Articular chondrocyte of knee joint (primary cell): ENCODE measurements at places on chromosomes 12 and 14. TPM values are rescaled to one million over a fixed set of nuclear protein-coding genes. Genes with fewer than 3 reads are reported as not detected.

The IL22 gene
- not detected in 2 replicates for total RNA-seq

The DAD1 gene
- 305 and 347 TPM in 2 replicates for total RNA-seq

The CD63 gene
- total RNA-seq, result 2,567 and 3,055 TPM in 2 replicates

The CEBPE gene
- 0.13 TPM in 1 of 2 replicates, not detected in the other for total RNA-seq

The NEUROD4 gene
- not detected in 2 replicates for total RNA-seq

The NPFF gene
- not detected in 2 replicates for total RNA-seq

The EFS gene
- 15.5 and 18.4 TPM in 2 replicates for total RNA-seq

The NGB gene
- total RNA-seq, result not detected in 2 replicates

The TAS2R20 gene
- 6.7 and 7.2 TPM in 2 replicates for total RNA-seq
